ENCODE measurements at places on chromosomes 2 and 18.

- DNase-seq: no peak
Observed at GRCh38 chr2:217947383-217948350, 55.1 kb downstream of the TNS1 start.

- DNase-seq: no peak
Observed at GRCh38 chr2:219475697-219476651, 22.7 kb upstream of the GMPPA start.

DNA sequence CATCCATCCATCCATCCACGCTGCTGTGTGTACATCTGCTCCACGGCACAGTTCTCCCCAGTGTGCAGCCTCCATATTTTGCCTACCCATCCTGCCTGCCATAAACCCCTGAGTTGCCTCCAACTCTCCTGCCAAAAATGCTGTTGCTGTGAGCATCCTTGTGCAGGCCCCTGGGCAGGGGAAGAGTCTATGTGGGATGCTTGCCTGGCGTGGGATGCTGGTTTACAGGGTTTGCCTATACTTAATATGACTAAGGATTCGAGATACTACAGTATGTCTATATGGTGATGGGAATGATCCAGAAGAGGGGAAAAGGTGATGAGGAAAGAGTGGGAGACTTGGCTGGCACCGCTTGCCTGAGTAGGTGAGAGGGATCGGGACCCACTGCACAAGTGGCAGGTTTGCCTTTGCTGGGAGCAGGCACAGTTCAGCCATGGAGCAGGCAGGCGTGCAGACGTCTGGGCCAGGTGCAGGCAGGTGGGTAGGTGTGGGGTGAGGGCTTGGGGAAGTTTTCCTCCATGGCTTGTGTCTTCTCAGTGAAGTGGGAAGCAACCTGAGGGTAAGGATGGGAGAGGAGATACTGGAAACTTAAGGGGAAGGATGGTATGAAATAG, 30.2 kb upstream of the FAHD2A start:
- no peak for DNase-seq

GRCh38 chr2:173898996-173899395, 66.2 kb downstream of the SP3 start:
- DNase-seq: no peak

GRCh38 chr2:66478731-66479316, 43.9 kb downstream of the MEIS1 start:
- no peak for DNase-seq

DNA sequence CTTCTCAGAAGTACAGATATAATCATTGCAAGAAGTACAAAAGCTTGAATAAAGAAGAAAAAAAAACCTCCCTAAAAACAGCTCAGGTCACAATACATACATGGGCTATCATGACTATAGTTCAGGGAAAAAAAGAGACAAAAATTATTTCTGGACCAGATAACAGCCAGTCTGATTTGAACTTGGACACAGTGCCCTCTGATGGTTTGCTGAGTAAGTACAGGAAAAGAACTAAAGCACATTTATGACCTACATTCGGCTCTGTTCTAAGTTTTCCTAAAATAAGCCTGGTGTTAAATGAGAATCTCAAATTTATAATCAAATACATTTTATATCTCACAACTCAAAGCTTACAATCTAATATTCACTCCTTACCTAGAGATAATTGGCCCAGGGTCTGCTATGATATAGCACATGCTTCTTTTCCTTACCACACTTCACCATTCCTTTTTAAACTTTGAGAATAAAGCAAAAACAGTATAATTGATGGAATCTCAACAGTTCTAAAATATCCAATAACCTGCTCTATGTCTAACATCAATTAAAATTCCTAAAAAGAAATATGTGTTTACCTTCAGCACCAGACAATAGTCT, 81.1 kb downstream of the RAPH1 start:
- DNase-seq: no peak

DNA sequence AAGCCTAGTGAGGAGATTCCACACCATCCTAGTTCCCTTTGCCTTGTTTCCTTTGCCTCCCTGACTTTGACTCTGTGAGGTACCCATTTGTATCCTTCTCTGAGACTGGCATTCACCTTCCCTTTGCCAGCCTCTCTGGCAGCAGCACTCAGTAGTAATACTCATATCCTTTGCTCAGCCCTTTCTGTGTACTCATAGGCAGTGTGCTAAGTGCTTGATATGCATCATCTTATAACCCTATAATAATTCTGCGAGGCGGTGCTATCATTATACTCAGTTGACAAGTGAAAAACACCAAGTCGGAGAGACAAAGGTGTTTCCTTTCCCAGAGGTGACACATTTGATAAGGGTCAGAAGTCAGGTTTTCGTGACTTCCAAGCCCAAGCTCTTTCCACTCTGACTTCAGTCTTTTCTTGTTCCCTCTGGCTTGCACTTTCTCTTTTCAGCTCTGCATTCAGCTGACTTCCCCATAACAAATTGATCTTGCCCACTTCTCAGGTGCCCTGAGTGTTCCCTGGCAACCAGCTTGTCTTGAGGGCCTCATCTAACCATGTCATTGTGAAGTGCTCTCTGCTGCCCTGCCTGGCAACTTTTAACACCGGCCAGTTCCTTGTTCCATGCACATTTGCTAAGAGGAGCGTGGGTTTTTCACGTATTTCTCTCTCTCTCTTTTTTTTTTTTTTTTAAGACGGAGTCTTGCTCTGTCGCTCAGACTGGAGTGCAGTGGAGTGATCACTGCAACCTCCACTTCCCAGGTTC, 94.5 kb upstream of the UPP2 start:
- DNase-seq: no peak

DNA sequence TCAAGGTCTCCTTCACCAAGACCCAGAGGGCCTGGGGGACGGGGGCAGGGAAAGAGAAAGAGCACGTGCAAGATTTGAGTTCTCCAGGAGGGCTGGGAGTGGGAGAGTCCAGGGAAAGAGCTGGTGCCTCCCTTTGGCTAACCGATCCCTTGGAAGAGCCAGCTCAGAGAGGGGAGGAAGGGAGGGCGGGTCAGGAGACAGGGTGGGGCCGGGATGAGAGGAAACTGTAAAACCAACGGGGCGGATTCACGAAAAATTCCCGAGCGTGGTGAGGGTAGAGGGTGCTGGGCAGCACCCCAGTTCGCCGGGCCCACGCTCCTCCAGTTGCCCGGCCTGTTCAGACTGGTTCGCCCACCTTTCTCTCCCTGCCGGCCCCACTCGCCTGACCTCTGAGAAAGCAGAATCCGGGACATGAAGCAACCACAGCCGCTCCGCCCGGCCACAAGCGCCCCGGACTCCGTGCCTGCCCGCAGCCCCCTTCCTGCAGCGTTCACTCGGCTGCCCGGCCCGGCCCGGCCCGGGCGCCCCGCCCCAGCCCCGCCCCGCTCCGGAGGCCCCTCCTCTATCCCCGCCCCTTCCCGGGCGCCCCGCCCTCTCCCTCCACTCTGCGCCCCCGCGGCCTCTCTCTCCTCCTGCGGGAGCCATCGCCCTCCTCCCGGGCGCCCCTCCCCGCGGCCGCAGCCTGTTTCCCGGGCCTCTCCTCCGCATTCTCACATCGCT, 230.9 kb upstream of the SMAD2 start:
- peak; percentile 45 for DNase-seq

DNA sequence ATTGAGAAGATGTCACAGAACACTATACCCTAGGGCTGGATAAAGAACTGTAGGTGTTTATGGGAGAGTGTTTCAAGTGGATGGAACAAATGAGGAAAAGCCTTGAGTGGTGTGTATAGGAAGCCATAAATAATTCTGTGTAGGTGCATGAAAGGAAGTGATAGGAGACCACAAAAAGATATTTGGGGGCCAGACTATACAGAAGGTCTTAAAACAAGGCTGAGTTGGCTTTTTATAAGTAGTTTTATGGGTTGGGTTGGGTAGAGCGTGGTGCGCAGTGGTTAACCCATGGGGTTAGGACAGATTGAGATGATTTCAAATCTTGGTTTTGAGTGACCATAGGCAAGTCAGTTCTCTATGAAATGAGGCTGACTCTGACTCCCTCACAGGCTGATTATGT, 110.5 kb downstream of the PKP4 start:
- DNase-seq: no peak

DNA sequence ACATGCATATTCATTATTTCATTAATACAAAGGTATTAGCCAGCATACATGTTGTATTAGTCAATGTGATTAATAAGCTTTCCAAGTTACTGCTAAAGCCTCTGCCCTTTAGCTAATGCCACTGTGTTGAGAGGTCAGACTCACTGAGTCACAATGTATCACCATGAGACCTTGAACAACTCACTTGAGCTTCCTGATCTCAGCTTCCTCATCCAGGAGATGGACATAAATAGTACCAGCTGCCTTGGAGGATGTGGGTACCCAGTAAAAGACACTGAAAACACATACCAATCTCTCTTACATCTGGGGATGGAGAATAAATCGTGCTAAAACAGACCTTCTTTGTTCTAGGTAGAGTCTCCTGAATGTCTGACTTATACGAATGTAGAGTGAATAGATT, 224.6 kb downstream of the EPHA4 start:
- DNase-seq: no peak

GRCh38 chr2:220127876-220128275, 500.4 kb downstream of the SLC4A3 start:
- DNase-seq: no peak

GRCh38 chr18:74942319-74942910, 266.5 kb downstream of the PTGR3 start:
- no peak for DNase-seq

GRCh38 chr18:70981400-70982140, 692.7 kb downstream of the SOCS6 start:
- no peak for DNase-seq

- no peak for DNase-seq
Observed at GRCh38 chr2:43314299-43314927, 88.0 kb upstream of the ZFP36L2 start.

- DNase-seq: no peak
Observed at GRCh38 chr2:218332288-218332687, 24.4 kb upstream of the CATIP start.

DNA sequence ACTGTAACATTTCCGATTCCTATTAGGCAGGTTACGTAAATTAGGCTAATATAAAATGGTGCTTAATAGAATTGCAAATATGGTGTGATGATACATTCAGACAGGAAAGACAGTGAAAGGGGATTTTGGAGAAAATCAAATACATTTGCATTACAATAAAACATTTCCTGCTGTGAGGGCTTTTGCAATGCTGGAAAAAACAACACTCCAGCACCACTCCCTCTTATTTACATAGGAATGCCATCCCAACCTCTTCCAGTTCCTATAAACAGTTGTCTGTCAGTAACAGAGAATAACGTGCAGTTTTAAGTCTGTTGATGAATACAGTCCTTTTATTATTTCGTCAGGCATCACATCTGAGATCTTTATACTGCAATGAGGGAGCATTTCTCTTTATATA, 298.8 kb upstream of the FANCL start:
- no peak for DNase-seq

DNA sequence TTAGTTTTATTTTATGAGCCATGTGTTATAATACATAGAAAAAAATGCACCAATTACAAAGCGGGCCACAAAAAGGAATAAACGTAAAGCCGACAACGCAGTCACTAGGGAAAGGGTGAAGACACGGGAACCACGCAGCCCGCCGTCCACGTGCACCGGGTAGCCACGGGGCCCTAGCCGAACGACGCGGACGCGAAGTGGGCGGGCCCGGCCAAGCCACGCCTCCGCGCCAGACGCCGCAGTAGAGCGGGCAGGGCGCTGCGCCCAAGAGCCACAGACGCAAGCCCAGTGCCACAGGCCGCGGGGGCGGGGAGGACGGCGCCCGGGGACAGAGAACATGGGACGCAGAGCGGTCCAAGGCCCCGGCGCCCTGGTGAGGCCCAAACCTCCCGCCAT, at the start of gene DUSP28:
TSS of gene DUSP28 (plus strand) at position 274 of the 396 bp plus-strand sequence. CDS start 328 bp downstream, outside the sequence.
- peak; percentile 87 for DNase-seq

DNA sequence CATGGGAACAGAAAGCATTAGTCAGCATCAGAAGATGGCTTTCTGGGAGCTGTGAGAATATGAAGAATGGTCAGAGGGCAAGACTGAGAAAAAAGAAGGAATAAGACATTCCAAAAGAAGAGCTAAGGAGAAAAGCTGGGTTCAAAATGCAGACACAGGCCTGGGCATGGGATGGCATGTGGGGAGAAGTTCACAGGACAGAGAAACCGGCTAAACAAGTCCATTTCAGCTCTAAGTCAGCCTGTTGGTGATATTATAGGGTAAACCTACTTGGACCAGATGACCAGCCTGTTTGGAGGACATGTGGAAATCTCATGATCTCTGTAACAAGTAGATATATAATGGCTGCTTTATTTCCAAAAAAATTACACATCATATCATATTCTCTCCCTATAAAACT, 91.7 kb upstream of the MEIS1 start:
- no peak for DNase-seq

GRCh38 chr2:45713591-45713990, 62.1 kb downstream of the PRKCE start:
- no peak for DNase-seq

- no peak for DNase-seq
Observed at GRCh38 chr2:219722276-219722879, 94.9 kb downstream of the SLC4A3 start.

DNA sequence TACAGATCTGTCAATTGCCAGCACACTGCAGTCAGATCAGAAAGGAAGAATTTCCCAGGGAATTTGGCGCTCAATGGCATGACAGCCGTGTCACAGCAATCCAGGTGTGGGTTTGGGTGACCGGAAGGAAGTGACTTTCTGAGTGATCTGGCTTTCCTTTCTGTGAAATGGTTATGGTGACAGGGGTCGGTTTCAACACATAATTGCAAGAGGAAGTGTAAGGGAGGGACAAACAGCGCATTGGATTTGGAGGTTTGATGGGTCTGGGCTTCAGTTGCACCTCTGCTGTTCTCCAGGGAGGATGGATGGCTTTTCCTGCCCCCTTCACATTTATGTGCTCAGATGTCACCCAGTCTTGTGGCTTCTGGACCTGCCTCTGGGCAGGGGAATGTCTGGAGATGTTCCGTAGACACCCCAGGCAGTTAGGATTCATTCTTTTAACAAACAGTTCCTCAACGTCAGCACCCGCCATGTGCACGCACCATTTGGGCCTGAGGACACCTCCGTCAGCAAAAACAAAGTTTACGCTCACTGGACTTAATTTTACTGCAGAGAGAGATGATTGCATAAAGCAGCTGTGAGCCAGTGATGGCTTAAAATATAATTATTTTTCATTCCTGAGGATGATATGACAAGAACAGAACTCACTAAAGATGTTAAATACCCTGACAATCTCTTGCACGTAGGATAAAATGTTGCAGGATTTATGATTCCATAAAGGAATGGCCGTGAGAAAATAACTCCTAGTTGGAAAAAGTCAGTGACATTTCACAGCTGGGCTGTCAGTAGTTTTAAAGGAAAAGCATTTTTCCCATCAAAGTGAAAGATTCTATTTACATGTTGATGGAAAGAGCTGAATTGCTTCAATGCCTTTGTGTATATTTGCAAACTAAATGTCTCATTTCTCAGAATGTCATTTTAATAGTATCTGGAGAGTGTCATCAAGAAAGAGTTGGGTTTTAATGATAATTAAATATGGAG, 36.9 kb downstream of the MBP start:
- no peak for DNase-seq

Data from stimulated activated CD8-positive, alpha-beta memory T cell treated with anti-CD3 and anti-CD28 coated beads, Interleukin-12 subunit alpha, Interleukin-12 subunit beta, amount 100 ng/mL, for 4 hours (primary cell).